Stimulated activated naive CD4-positive, alpha-beta T cell treated with Interleukin-2 at 50 U/mL for 16 hours (primary cell): ENCODE measurements at places on chromosomes 12 and 14.
A peak's percentile ranks its signal among the peaks of the same experiment; 100 is the strongest.

- DNase-seq = no peak
These were observed 1.5 kb downstream of the BLOC1S1 start for GRCh38 chr12:55717011-55718007.

GRCh38 chr14:65791191-65791981 is 378.9 kb downstream of the FUT8 start:
- DNase-seq = peak; percentile 50

DNA sequence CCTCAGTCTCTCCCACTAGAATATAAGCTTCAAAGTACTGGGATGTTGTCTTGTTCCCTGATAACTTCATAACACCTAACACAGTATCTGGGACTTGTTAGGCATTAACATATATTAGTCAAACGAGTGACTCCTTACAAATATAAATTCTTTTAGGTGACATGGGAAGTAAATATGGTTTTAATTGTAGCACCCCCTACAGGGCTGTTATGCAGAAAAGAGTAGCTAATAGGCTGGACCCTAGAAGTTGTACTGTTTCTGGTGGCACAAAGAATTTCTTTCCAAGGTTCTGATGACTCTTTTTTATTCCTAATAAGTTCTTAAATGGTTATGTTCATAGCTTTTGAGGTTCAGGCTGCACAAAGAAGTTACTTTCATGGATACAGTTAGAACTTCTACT is 29.8 kb downstream of the GPATCH2L start:
- DNase-seq = no peak

DNA sequence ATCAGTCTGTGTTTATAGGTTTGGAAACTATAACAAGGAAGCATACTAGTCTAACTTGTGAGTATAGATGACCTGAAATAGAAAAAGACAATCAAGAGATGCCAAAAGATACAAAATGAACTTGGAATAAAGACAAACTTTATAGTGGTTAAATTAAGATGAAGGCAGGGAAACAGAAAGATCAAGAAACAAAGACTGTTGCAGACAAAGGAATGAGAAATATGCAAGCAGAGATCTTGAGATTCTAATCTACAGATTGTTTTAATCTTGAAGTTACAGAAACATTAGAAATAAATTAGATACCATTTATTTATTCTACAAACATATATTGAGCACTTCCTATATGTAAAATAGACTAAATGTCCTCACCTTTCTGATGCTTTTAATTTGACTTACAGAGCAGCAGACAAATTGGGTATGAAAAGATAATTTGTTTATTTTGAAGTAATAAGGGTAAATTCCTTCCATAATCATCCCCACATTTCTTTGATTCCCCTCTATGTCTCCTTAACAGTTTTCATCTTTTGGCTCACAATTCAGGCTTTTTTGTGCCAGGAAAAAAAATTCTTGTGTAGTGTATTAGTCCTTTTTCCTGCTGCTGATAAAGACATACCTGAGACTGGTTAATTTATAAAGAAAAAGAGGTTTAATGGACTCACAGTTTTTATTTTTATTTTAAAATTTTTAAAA is 134.4 kb downstream of the KITLG start:
- DNase-seq = no peak

DNA sequence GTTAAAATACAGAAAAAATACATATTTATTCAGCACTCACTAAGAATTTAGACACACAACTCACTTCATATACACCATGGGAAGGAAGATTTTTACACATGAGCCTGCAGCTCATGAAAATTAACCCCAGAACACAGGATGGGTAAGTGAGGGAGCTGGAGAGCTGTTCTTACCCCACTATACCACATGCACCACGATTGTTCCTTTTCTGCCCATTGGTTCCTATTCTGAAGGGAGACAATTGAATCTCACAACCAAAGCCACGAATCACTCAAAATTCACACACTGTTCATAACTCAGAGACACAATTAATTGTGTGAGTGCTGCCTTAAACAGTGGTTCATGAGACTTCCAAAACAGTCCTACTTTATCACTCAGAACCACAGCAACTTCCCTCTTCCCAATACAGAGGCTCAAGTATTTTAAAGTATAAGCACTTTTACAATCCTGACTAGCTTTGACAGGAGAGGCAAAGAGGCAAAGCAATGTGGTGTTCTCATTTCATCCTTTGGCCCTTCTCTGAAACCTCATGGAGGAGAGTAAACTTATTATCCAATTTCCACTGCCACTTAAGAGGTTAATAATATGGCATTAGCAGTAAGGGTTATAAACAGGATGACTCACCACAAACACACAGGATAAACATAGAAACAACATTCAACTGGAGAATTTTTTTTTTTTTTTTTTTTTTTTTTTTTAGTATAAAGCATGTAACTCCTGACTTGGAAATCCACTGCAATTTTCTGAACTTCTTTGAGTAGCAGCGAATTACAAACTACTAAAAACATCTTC is 59.5 kb downstream of the ITPR2 start:
- DNase-seq = no peak

GRCh38 chr12:4251216-4251891 is 22.2 kb upstream of the CCND2 start:
- DNase-seq = peak; percentile 23

GRCh38 chr14:75214558-75214957 is 38.1 kb upstream of the TMED10 start:
- DNase-seq = no peak

- DNase-seq = peak; percentile 13
These were observed 18.8 kb downstream of the SOCS2 start for GRCh38 chr12:93591137-93591868.

DNA sequence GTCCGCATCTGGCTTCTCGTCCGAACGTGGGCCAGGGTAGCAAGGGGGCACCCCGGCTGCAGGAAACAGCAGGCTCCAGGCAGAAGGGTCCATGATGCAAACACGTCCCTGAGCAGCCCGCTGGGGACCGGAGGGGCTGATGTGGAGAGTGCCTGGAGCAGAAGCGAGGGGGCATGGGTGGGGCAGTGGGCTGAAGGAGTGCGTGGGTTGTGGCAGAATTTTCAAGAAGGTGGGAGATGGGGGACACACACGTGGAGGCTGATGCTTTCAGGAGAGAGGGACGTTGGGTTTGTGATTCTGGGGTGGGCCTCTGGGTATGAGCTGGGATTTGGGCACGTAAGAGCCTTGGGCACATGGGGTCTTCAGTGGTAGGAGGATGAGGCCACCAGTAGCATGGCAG is 45.6 kb upstream of the DLK1 start:
- DNase-seq = no peak

DNA sequence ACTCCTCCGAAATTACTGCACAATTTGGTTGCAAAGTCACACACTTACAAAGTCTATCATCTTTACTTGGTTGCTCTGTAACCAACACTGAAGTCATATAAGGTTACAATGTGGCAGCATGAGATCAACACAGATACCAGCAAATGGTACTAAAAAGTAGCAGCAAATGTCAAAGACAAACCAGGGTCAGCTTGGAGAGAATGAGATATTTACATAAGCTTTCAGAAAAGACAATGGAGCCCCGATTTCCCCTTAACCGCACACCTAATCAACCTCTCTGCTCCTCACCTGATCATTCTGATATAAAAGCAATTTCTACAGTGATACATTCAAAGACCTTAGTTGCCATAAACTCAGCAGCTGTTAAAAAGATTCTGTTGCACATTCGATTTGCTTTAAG is 76.4 kb upstream of the FOXN3 start:
- no peak for DNase-seq

DNA sequence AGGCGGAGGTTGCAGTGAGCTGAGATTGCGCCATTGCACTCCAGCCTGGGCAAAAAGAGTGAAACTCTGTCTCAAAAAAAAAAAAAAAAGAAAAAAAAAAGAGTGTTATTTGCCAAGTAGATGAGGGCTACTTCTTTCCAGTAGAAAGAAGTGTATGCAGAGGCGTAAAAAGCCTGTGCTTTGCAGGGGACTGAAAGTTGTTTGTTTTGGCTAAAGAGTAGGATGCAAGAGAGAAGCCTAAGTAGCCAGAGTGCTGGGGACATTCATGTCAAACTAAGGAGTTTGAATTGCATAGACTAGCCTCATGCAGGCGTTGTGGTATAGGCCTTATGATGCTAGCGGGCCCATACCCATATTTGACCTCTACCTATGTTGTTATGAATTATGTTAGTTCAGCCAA is 9.5 kb downstream of the HSD17B6 start:
- no peak for DNase-seq

GRCh38 chr12:4905316-4905715 is 4.4 kb upstream of the KCNA1 start:
- no peak for DNase-seq

- no peak for DNase-seq
These were observed 42.9 kb upstream of the SINHCAF start for GRCh38 chr12:31368666-31369361.

DNA sequence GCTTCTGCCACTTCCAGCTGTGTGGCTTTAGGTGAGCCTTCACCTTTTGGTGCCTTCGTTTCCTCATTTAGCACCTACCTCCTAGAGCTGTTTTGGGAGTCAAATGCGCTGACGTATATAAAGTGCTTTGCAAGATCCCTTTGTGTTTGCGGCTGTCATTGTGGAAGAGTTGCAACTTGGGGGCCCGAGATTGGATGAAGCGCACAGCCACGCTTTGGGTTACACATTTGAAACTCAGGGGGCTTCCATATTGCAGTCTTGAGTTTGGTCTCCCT is 636 bp upstream of the ARL6IP4 start:
- no peak for DNase-seq

GRCh38 chr14:70707138-70708038 is 65.7 kb downstream of the TTC9 start:
- no peak for DNase-seq

DNA sequence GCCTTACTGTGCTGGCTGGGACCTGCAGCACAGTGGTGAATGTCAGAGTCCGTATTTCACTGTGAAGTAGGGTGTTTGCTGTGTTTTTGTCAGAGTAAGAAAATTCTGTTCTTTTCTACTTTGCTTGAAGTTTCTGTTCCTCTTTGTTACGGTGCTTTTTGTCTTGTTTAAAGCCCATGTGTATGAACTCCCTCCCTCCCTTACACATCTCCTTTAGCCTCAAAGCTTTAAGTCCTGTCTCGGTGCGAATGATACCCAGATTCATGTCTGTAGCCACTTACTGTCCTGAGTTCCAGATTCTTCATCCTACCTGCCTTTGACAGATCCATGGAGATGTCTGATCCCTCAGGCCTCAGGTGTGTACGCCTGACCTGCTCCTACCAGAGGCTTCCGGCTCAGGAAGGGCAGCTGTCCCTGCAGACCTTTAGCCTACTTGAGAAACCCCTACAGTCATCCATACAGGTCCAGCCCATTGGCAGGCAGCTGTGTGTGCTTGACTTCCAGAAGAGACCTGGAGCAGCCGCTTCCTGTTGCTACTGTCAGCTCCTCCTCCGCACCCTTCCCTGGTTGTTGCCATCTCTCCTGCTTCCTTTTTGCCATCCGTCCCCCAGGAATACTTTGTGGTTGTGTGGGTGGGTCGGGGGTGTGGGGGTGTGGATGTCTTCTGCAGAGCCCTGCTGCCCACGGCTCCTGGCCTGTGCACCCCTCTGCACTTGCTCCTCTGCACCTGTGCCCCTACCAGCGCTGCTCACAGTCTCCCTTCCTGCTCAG is 72.9 kb downstream of the DDX51 start:
- DNase-seq = no peak

- DNase-seq = peak; percentile 23
These were observed 31.2 kb downstream of the TMCC3 start for GRCh38 chr12:94618995-94619695.

- DNase-seq = no peak
These were observed 166.1 kb downstream of the ADCK1 start for GRCh38 chr14:77965919-77966435.

DNA sequence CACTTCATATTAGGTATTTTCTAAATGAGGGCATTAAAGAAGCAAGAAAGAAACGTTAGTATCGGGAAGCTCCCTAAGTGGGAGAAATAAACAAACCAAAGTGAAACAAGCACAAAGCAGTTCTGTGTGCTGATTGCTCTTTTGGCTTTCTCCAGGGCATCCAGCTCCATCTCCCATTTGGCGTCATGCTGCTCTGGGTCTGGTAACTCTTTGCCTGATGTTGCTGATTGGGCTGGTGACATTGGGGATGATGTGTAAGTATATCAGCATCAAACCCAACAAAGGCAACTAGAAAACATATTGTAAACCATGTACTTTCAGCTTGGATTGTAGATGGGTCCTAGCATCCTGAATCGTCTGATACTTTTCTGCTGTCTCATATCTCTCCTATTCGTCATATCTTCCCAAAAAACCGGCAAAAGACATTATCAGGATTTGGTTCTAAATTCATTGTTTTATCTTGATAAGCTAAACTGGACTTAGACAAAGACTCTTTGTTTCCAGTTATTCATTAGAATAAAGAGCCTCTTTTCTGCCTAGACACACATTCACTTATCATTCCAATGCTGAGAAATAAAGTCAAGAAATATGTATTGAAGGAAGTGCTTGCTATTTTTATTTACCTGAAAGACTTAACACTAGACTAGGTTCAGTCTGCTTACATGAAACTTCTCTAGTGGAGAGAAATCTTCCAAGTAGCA is 2.4 kb downstream of the CLEC12B start:
- no peak for DNase-seq

GRCh38 chr14:46300765-46301164 is 350.8 kb downstream of the RPL10L start:
- DNase-seq = no peak

GRCh38 chr14:95774265-95775160 is 60.6 kb upstream of the TCL1A start:
- DNase-seq = peak; percentile 13

- DNase-seq = no peak
These were observed 121.0 kb downstream of the FBXL14 start for GRCh38 chr12:1473418-1473817.

- DNase-seq = no peak
These were observed 35.6 kb downstream of the DAD1 start for GRCh38 chr14:22553445-22553844.

- no peak for DNase-seq
These were observed 40.8 kb downstream of the VDR start for GRCh38 chr12:47863985-47864384.

- no peak for DNase-seq
These were observed 89.9 kb downstream of the FLRT2 start for GRCh38 chr14:85619851-85620250.

- no peak for DNase-seq
These were observed 295.1 kb upstream of the SFSWAP start for GRCh38 chr12:131415781-131416180.

DNA sequence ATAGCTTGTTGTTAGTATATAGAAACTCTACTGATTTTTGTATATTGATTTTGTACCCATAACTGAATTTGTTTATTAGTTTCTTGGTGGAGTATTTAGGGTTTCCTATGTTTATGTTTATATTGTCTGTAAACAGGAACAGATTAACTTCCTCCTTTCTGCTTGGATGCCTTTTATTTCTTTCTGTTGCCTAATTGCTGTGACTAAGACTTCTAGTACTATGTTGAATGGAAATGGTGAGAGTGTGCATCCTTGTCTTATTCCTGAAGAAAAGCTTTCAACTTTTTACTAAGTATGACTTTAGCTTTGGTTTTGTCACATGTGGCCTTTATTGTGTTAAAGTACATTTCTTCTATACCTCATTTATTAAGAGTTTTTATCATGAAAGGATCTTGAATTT is 20.9 kb downstream of the FBXW8 start:
- DNase-seq = no peak
